Hematopoietic multipotent progenitor cell treated with erythropoietin and hydrocortisone succinate and interleukin-3 and kit ligand, for 8 days (in vitro differentiated cells): ENCODE measurements at places on chromosomes 2 and 18.
A peak's percentile ranks its signal among the peaks of the same experiment; 100 is the strongest.

- DNase-seq, result no peak
These were observed 789.4 kb downstream of the EPHA4 start for GRCh38 chr2:220782609-220783113.

- no peak for DNase-seq
These were observed 202.3 kb upstream of the KLHL14 start for GRCh38 chr18:32975163-32975436.

- no peak for DNase-seq
These were observed 197.9 kb upstream of the VRK2 start for GRCh38 chr2:57848723-57849122.

GRCh38 chr18:35508030-35508429 is 10.3 kb upstream of the INO80C start:
- no peak for DNase-seq

DNA sequence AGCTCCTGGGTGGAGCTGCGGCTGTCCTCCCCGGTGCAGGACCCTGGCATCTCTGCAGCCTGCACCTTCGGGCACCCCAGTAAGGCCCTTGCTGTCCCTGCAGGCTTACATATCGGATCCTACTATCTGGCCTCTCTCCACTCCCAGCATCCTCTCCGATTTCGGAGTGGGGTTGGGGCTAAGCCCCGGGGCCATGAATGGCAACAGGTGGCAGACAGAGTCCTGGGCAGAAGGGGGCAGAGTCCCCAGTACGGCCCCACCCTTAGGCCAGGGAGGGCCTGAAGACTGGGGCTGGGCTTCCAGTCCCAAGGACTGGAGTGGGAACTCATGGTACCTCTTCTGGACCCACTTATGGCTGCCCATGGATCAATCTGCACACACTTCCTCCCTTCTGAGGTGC is 180.4 kb upstream of the MC4R start:
- no peak for DNase-seq

GRCh38 chr2:160751021-160751420 is 257.4 kb upstream of the RBMS1 start:
- DNase-seq, result no peak

DNA sequence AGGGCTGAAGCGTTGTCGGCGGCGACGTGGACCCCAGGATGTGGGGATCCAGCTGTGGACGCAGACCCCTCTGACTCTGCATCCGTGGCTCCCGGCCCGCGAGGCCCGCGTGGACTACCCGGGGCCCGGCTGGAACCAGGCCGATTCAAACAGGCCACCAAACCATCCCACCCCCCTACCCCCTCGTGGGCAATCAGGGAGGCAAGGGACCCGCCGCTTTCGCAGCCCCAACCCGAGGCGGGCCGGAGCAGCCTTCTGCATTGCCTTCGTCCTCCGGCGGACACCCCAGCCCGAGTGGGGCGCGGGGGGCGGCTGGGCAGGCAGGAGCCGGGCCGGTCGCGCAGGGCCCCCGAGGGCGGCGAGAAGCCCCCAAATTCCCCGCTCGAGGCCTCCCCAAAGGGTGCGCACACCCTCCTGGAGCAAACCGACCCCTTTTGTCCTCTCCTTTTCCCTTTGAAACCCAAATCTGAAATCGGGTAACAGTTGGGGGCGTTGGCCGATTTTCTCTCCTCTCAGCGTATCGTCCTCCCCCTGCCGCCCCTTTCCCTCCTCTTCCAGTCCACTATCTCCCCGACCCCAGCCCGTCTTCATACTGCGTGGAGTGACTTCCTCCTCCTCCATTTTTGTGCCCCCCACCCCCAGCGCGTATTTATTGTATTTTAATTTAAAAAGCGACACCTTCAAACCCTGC is 7.4 kb downstream of the SP9 start:
- no peak for DNase-seq

DNA sequence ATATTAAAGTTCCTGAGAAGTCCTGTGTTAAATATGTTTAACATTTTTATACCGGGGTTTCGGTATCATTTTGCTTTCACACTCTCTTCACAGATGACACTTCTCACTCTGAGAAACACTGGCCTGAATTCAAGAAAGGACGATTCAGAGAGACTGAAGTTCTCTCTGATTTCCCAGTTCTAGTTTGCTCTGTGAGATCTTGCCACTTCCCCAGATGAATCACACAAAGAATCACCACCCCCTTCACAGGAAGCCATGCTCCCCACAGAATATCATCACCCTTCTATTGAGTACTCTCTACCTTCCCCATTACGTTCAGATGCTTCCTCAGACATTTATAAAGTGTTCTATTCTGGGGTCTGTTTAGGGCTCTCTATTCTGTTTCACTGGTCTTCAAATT is 16.1 kb upstream of the CD207 start:
- no peak for DNase-seq

- no peak for DNase-seq
These were observed 86.8 kb downstream of the MAIP1 start for GRCh38 chr2:200042102-200042735.

- no peak for DNase-seq
These were observed 742.0 kb upstream of the FANCL start for GRCh38 chr2:58983111-58983510.

DNA sequence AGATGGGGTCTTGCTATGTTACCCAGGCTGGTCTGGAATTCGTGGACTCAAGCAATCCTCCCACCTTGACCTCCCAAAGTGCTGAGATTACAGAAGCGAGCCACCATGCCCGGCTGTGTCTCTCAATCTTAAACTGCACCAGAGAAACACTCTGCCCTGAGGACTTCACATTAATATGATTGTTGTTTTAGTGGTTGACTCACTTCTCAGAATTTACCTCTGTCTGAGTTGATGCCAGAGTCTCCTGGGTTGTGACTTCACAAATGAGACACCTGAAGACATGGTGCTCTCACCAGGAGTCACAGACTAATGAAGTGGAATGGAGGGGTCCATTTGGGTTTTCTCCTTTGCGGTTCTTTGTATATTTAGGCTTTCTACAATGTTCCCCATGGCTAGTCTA is 61.0 kb upstream of the TGIF1 start:
- DNase-seq, result no peak

- DNase-seq, result no peak
These were observed 68.3 kb downstream of the NDUFA10 start for GRCh38 chr2:239956818-239957261.

DNA sequence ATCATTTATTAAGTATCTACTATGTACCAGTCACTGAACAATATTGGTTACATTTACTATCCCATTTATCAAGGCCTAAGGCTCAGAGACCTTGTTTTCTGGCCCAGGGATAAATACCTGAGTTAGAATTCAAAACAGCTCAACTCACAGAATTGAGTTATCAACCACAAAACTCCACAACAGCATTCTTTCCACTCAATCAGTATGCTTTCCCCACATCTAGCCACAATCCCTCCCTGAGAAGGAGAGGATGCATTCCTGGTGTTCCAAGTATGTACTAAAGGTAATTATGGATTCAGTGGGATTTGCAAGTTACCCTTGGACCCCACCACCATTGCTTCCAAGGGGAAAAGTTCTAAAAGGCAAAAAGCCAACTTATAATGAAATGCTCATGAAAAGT is 104.2 kb upstream of the PID1 start:
- no peak for DNase-seq

- DNase-seq, result no peak
These were observed 282.9 kb downstream of the DYSF start for GRCh38 chr2:71736091-71736861.

DNA sequence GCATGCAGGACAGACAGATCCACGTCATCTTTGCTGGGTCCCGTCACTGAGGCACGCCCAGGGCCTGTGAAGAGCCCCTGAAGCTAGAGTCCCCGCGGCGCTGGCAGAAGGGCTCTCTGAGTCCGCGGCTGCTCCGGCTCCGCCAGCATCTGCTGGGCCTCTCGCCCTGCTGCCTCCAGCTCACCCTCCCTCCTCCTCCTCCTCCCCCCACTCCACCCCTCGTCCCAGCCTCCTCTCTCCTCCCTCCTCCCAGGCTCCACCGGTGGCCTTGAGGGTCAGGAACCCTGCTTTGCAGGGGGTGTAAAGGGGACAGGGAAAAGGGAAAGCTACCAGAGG is at the start of gene TNS1:
TSS of gene TNS1 (minus strand) at position 151 of the 336 bp plus-strand sequence. CDS start at position 28, 123 bp downstream.
- DNase-seq, result no peak

DNA sequence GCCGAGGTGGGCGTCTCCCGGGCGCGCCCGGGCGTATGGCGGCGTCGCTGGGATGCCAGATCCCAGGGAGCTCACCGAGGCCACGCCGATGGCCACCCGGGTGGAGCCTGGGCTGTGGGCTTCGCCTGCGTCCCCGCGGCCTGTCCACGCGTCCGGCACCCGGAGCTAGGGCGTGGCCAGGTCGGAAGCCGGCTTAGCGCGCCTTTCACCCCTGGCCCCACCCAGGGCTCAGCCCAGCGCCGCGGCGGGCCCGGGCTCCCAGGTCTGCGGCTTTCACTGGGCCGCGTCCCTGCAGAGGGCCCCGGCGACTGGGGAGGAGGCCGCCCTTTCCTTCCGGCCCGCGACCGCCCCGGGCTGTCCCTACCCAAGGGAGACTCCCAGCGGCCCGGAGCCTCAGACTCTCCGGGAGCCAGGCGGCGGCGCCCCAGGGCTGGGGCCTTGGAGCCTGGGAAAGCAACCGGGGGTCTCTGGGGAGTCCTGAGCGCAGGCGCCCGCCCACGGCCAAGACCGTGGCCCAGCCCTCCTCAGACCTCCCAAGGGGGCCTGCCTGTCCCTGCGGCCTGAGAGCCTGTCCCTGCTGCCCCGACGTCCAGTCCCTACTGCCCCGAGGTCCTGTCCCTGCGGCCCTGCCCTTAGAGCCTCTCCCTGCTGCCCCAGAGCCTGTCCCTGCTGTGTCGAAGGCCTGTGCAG is 36.3 kb upstream of the ITM2C start:
- DNase-seq, result no peak

GRCh38 chr2:127479219-127479825 is 47.0 kb downstream of the IWS1 start:
- DNase-seq, result peak; percentile 72

DNA sequence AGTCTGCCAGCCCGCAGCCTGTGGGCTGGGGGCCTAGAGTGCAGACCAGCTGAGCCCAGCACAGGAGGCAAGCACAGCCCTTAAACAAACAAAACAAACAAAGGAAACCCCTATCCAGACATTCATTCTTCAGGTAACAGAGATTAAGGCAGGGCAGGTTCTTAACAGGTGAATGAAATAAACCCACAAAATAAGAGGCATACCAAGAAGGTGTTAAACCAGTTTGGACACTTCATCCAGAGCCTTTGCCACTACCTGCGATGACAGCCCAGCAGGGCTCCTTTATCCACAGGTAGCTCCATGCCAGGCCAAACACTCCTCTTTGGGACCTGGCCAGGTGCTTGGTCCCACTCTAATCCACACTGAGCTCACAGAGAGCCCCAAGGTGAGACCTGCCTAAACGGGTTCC is 209.7 kb upstream of the SIX2 start:
- no peak for DNase-seq
